ENCODE measurements at places on chromosomes 13 and 19.
A peak's percentile ranks its signal among the peaks of the same experiment; 100 is the strongest.

GRCh38 chr13:51747438-51748434 lies 56.2 kb downstream of the DHRS12 start:
- no peak for DNase-seq

DNA sequence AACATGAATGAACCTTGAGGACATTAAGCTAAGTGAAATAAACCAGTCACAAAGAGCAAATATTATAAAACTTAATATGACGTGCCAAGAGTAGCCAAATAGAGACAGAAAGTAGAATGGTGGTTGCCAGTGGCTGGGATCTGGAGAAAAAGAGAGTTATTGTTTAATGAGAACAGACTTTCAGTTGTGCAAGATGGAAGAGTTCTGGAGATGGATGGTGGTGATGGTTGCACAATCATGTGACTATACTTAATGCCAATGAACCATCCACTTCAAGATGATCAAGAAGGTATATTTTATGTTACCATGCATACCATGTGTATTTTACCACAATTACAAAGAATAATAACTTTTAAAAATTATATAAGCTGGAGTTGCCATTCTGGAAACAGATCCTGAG lies 65.7 kb upstream of the MTIF3 start:
- DNase-seq: no peak

GRCh38 chr13:45812695-45813372 lies 38.7 kb downstream of the SIAH3 start:
- DNase-seq: no peak

- DNase-seq: no peak
Measured at GRCh38 chr13:103883164-103883563, 816.9 kb upstream of the SLC10A2 start.

DNA sequence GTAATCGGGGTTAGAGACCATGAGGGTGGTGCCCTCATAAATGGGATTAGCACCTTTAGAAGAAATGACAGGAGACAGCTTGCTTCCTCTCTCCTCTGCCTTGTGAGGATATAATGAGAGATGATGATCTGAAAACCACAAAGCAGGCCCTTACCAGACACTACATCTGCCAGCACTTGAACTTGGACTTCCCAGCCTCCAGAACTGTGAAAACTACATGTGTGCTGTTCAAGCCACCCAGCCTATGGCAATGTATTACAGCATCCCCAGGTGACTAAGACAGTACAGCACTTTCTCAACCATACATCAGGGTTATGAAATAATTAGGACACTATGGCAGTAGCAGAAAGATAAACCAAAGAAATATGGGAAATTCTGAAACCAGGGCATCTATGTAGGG lies 7.4 kb downstream of the ZNF564 start:
- DNase-seq: no peak

DNA sequence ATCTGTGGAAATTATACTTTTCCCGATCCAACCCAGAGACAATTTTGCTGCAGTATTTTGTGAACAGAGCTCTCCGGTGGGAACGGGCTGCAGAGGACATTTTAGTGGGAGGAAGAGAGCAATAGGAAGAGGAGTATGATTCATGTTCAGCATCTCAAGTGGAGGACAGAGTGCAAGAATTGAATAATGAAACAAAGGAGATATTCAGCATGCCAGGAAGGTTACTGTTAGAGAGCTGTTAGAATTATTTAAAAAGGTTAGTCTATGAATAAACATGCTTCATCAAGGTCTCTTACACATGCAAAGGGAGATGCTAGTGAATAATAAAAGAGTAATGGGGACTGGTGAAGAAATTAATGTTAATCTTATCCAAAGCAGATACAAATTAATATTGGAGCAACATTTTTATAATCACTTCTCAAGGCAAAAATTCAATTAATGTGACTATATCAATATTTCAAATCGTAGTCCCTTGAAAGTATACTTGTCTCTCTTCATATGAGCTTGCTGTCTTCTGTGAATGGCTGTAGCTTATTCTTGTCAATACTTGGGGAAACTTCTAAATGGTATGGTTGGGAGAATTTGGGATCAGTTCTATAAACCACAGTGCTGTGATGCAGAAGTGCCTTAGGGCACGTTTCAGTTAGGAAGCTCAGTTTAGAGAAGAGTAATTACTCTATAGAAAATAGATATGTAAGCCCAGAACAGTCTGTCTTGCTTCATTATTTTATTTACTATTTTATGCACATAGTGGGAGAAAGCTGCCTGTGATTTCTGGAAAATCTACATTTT lies 1165.8 kb downstream of the OLFM4 start:
- no peak for DNase-seq

DNA sequence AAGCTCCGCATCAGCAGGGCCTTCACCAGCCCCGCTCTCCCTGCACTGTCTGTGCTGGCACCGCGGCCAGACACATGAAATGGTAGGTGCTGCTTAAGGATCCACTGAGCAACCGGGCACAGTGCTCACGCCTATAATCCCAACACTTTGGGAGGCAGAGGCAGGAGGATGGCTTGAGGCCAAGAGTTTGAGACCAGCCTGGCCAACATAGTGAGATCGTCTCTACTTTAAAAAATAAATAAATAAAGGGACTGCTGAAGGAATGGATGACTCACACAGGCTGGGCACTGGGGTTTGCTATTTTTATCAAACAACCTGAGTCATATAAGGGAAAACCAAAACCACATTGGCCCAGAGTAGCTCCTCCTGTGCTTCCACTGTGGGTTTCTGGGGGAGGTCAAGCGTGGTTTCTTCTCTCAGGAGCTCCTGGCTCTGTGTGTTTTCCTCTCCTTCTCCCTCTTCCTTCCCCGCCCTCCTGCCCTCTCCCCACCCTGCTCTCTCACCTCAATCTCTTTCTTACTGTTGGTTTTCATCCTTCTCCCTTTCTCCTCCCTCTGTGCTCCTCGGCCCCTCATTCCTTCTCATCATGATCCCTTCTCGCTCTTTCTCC lies 21.3 kb downstream of the VRK3 start:
- peak; percentile 44 for DNase-seq

DNA sequence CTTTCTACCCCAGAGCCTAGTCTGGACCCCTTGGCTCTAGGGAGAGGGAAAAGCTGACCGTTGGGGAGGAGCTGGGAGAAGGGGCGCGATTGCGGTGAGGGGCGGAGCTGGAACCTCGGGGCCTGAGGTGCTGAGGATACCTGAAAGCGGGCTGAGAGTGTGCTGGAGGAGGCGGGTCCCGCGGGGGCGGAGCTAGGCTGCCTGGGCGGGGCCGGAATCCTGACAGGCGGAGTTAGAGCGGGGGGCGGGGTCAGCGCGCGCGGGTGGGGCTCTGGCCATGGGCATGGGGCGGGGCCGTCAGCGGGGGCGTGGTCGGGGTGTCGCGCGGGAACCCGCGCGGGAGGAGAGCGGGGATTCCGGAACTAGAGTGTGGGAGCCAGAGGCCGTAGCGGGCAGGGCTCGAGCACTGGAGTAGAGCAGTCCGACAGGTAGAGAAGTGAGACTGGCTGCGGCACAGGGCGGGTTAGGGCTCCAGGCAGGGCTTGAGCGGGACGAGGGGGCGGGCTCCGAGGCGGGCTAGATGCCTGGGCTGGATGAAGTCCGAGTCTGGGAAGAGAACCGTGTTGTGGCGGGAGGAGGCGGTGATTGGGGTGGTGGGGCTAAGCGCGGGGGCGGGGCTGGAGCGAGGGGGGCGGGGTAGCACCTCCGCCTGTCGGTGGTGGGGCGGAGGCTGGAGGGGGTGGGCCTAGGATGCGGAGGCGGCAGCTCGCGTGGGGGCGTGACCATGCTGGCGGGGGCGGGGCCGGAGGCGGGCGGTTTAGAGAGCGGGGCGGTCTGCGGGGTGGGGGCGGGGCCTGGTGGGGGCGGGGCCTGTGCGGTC lies at the start of gene INAFM1:
Gene INAFM1 (plus strand): TSS at position 815 of the 820 bp plus-strand sequence. CDS start 35 bp downstream, outside the sequence.
- DNase-seq: peak; percentile 67

- DNase-seq: no peak
Measured at GRCh38 chr19:43798546-43799409, 3.5 kb downstream of the LYPD5 start.

GRCh38 chr13:108326309-108326708 lies 56.8 kb downstream of the TNFSF13B start:
- DNase-seq: peak; percentile 8

DNA sequence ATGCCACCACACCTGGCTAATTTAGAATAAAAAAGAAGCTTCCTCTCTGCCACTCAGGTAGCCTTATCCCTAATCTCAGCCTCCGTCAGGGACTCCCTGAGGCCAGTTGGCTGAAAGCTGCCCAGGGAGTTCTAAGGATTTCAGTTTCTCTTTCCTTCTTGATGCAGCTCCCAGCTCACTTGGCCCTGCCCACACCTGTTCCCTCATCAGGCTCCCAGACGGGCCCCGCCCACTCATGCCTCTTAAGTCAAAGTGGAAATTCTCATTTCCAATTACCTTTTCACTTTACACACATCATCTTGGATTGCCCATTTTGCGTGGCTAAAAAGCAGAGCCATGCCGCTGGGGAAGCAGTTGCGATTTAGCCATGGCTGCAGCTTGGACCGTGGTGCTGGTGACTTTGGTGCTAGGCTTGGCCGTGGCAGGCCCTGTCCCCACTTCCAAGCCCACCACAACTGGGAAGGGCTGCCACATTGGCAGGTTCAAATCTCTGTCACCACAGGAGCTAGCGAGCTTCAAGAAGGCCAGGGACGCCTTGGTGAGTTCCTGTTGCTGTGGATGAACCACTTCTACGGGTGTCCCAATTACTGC lies at the start of gene IFNL1:
Gene IFNL1 (plus strand): TSS at position 353 of the 591 bp plus-strand sequence. CDS start 15 bp downstream, at position 368.
- DNase-seq: no peak

DNA sequence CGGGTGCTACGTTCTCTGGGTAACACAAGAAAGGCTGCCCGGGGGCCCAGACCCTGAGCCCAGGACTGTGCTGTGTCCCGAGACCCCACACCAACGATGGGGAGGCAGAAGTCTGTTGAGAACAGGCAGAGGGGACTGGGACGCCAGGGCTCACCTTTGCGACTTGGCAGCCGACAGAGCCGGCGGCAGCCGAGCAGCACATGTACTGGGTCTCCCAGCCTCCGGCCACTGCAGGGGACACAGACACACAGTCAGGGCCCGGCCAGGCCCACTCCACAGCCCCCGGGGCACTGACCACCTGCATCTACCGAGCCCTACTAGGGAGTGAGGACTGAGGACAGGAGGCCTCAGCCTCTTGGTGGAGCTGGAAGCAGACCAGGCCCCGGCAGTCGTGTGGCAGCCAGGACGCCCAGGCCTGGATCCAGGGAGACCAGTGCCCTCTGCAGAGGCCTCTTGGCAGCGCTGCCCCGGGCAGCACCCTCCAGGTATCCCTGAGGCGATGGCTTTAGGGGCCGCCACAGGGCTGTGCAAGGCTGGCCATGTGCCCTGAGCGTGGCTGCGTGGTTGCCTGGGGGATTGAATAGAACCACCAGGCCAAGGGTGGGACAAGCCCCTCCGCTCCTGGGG lies 5.6 kb upstream of the ATP8B3 start:
- no peak for DNase-seq
